Foreskin keratinocyte (primary cell): ENCODE measurements at places on chromosomes 5 and 9.

GRCh38 chr9:35395076-35395705 is 94.7 kb upstream of the RUSC2 start:
- DNase-seq, result no peak

- no peak for DNase-seq
Measured at GRCh38 chr9:32832346-32832745, 49.0 kb downstream of the TMEM215 start.

- DNase-seq, result no peak
Measured at GRCh38 chr9:5263351-5264218, 32.4 kb downstream of the INSL4 start.

- peak; percentile 78 for DNase-seq
Measured at GRCh38 chr5:125411071-125411743, 664.8 kb upstream of the ZNF608 start.

DNA sequence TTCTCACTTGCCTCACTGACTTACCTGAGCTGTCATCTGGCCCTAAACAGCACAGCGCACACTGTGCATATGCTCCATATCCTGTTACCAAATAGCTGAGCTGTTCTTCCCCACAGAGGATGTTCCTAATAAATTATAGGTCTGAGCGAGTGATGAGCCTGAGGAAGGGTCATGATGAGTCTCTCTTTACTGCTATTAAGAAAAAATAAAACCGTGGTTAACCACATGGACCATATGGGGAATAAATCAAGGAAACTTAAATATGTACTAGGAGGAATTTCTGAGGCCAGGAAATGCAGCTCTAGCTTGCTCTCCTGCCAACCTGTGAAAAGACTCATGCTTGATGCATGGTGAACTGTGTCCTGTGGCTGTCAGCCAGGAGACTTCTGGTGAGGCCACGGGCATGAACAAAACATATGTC is 424.8 kb upstream of the DMAC1 start:
- no peak for DNase-seq

GRCh38 chr5:131212471-131213021 is 41.8 kb downstream of the LYRM7 start:
- no peak for DNase-seq
